ENCODE measurements at places on chromosomes 2 and 18. TPM values are rescaled to one million over a fixed set of nuclear protein-coding genes. Genes with fewer than 3 reads are reported as not detected.

TAF1B gene
- total RNA-seq, result 9.0 TPM

TTC21B gene
- total RNA-seq, result 14.8 TPM

EVX2 gene
- not detected for total RNA-seq

ERLEC1 gene
- 38.3 TPM for total RNA-seq

SNORC gene
- total RNA-seq, result 38.2 TPM

PSMA8 gene
- not detected for total RNA-seq

SPP2 gene
- total RNA-seq, result not detected

ST8SIA5 gene
- 0.59 TPM for total RNA-seq

GPR45 gene
- not detected for total RNA-seq

SLC25A12 gene
- 22.4 TPM for total RNA-seq

KIAA2012 gene
- not detected for total RNA-seq

HOXD9 gene
- 1.4 TPM for total RNA-seq

GRCh38 chr2:24117902-24118301, 5.2 kb downstream of the PFN4 start:
- no peak for DNase-seq

GRCh38 chr18:51054764-51055163, 24.8 kb downstream of the SMAD4 start:
- DNase-seq, result no peak

GRCh38 chr18:59386909-59387686, 28.0 kb upstream of the LMAN1 start:
- DNase-seq, result no peak

DNA sequence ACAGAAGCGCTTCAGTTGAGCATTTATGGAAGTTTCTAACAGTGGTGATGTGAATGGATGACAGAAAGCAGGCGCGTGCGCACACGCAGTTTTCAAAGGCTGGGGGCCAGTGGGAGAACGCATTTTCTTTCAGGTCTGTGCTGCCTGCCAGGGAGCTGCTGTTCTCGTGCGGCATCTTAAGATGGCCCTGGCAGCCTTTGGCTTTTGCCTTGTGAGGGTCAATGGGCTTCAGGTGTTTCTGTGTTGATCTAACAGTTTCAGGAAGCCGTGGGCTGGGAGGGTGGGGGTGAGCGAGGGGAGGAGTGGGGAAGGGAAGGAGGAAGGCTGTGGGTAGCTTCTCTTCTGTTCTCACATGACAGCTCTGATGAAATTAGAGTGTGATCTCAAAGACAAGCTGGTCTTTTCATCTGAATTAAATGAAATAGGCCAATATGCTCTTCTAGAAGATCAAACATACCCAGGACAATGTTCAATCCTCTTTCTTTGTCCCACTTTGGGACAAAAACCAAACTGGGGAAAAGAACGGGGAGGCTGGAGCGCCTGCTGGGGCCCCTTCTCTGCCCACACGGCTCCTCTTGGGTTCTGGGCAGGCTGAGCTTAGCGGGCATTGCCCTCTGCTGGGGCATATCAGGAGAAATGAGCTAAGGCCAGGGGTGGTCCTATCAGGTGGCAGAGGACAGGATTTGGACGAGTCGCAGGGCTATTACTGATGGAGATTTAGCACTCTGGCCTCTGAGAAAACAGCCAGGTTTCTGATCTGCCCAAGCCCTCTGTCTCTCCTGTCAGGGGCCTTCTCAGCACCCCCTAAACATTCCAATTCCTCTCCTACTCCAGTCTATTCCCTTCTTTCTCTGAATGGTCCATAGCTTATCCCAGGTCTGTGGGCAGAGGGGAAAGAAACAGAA, 126.2 kb upstream of the LGALSL start:
- peak; percentile 42 for DNase-seq

DNA sequence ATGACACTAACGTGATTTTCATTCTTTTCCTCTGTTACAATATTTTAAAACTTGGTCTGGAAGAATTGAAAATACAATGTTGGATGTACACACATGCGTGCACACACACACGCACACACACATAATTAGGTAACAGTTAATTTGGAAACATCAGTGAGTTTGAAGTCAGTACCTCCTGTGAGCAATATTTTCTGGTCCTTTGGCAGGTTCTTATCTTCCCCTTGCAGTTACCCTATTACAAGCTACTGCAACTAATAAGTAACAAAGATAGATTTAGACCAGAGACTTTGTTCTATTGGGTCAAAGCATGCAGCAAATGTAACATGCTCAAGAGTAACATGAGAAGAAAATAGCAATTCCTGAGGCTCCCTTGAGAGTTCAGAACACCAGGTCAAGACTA, 73.3 kb downstream of the ZNF385B start:
- no peak for DNase-seq

GRCh38 chr18:37298816-37299215, 266.8 kb downstream of the CELF4 start:
- DNase-seq, result no peak

DNA sequence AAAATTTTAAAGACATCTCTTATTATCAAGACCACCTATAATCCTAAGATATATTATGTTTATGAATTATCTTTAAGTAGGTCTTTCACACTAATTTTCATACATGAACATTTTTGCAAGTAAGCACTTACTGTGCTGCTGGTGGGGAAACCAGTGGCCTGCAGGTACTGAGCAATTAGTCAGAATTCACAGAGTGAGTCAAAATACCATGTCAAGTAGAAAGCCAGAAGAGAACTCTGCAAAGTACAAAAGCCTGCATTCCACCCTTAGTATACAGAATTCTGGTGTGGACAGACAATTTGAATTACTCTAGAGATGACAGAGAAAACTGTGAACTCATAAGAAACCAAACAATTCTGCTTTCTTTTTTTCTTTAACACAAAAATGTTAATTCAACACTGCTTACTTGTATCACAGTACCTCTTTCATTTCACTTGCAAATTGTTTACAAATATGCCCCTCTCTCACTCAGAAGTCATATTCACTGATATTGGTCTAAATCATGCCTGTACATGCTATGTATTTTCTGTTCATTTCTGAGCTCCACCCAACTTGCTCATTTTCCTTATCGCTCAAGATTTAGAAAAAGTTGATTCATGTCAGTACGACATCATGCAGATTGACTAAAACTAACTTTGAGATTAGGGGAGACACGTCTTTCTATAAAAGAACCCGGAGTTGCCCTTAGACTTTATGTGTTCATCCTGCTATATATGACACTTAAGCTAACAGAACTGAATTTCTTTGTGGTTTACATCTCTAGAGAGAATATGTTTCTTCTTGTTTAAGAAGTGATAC, 182.9 kb downstream of the IKZF2 start:
- DNase-seq, result no peak

- no peak for DNase-seq
Measured at GRCh38 chr2:203574824-203575223, 39.7 kb upstream of the RAPH1 start.

DNA sequence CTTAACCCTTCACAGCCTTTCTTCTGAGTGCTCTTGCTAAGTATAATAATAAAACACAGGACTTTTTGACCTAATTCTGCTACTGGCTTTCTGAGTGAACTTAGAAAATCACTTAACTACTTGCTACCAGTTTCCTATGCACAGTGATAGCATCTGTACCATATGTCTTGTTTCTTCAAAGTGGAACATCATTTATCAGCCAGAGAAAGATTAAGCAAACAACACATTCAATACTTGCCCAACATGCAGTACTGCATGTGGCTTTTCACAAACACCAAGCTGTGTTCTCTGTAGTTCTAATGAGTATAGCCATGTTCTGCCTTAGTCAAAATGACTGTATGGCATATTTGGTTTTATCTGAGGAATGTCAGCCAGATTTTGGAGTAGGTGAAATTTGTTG, 1286.6 kb upstream of the ZEB2 start:
- DNase-seq, result no peak

DNA sequence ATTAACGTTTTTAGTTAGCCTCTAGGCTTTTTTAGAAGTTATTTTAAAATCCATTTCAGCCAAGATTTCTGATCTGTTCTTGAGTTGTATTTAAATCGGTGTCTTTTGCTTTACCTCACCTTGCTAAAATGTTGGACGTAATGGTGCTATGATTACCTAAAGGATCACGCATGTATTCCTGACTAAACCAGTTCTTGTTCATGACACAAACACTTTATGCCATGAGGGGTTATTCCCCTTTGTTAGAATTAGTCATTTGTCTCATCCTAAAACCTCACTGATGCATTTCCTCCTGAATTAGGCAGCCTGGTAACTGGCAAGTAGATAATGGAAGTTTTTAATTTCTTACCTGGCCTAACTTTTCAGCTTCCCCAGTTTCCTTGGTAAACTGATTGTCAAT, 185.4 kb upstream of the TANK start:
- DNase-seq, result no peak

- DNase-seq, result no peak
Measured at GRCh38 chr2:143801561-143801960, 672.3 kb downstream of the ARHGAP15 start.

- no peak for DNase-seq
Measured at GRCh38 chr18:26863921-26864497, 1.5 kb downstream of the AQP4 start.

GRCh38 chr18:62324917-62325805, at the start of gene TNFRSF11A:
Gene TNFRSF11A (plus strand): TSS chr18:62325310. CDS start chr18:62325353, 43 bp downstream.
- DNase-seq, result peak; percentile 60

DNA sequence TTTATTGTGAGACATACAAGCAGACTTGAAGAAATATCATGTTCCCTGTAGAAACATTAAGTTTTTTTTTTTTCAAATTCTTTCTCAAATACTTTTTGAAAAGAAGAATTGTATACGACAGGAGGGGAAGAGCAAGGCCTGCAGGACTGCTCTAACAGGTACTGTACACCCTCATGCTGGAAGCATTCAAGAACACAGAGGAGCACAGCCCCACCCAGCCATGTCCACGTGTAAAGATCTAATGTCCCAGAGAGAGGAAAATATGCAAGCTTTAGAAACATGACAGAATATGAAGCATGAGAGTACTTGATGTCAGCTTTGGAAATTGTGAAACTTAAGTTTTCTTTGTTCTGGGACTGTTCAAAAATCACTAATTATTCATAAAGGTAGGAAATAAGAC, 191.6 kb downstream of the TTC32 start:
- no peak for DNase-seq

DNA sequence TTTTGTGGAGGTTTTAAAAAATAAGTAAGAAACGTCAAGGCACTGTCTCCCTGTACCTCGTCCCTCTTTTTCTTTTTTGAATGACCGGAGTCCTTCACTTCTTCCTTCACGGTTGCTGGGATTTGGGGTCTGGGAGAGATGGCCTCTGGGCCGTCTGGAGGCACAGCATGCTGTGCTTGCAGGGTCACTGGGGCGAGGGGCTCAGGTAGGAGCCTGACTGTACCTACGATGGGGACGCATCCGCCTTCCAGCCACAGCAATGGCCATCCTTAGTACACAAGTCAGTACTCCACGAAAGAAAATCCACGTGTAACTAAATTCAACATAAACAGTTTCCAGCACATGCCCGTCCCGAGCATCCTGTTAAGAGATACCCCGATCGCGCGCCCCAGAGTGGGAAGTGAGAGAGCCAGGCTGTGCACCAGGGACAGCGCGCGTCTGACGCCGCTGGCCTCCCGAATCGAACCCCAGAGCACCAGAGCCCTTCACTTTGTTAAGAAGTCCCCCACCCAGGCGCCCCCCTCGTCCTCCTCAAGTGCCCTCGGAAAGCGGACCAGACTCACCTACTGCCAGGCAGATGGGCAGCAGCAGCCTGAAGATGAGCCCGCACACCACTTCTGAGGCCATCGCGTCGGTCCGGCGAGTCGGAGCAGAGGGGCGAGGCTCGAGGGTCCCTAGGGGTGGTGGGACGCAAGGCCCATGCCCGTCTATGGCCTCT, 1.2 kb downstream of the PIEZO2 start:
- DNase-seq, result no peak

DNA sequence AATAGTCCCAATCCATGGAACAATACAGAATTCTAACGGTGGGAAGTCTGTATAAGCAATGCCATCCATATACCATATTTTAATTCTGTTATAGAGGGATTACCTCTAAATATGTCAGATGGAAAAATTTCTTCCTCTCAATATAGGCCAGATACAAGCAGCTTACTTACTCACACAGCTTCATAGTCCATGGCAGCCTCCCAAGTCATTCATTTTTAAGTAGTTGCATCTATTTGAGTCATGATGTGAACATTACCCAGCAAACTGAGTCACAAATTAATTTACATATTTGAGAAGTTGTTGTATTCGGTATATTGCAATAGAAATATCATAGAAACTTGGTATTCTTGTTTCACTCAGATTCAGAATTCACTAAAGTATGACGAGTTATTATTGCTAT, 20.3 kb downstream of the TBR1 start:
- DNase-seq, result no peak

- no peak for DNase-seq
Measured at GRCh38 chr2:37181726-37182684, 6.5 kb downstream of the SULT6B1 start.

GRCh38 chr2:134782792-134783191, 55.6 kb upstream of the ACMSD start:
- DNase-seq, result no peak

- peak; percentile 32 for DNase-seq
Measured at GRCh38 chr2:46490521-46491141, 11.3 kb downstream of the TMEM247 start.

DNA sequence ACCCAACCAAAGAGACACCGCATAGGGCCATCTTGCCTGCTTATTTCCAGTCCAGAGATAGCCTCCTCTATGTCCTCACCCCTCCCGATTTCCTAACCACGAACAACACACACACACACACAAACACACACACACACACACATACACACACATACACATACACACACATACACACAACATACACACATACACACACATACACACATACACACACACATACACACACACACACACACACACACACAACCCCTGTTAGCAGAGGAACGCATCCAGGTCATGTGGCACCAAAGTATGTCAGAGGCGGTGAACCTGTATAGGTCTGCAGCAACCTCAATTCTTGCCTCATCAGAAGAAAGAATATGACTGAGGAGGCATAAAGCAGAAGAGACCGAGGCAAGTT, 18.5 kb upstream of the DNER start:
- DNase-seq, result no peak

DNA sequence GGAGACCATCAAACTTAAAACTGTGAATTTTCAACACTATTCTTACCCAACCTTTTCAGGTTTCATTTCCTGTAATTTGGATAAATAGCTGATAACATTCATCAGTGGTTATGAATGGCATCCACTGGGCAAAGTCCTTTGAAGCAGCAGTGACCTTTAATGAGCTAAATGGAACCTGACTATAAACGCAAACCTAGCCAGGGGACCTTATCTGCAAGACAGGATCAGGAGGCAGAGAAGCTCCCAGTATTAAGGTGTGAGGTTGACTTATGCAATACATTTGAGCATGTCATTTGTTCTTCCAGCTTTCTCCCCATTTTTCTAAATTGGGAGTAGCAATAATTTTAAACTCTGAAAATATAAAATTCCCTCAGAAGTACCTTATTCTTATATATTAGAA, 38.4 kb downstream of the CREG2 start:
- DNase-seq, result no peak

DNA sequence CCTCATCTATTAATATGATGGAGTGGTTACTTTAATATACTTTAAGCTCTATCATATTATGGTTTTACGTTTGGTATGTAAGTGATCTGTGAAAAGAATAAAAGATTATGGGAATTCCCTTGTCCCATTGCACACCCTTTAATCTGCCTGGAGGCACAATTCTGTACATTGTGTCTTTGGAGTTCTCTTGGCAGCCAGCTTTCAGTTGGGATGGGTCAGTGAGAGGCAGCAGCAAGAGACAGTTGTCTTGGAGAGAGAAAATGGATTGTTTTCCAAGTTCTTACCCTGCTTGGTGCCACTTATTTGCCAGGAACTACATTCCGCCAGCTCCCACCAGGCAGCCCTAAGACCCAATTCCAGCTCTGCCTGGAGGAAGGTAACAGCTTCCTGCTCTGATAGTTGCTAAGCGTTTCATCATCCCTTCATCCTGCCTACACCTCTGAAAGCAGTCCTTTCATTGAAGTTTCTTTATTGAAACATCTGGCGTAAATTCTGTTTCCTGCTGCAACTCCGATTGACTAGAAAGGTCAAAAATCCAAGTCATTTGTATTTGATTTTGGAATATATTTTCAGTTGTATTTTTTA, 365.2 kb downstream of the AKAIN1 start:
- DNase-seq, result no peak
